ENCODE measurements at places on chromosomes 2 and 18.

DNA sequence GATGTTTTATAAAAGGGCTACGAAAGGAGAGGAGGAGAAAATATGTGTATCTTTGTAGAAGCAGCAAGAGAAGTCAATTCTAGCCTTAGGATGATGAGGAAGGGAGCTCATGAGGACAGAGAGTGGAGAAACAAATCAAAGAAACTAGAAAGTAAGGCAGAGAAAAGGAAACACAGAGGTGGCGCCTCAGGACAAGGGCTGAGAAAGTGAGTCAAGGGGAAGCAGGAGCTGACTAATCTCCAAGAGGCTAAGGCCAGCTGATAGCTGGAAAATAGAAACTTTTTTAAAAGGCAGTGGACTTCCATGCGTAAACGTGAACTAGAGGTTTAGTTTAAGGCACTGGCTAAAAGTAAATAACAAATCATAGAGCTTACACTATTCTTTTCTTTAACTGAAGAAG, 173.3 kb downstream of the ANKRD44 start:
- DNase-seq: no peak

DNA sequence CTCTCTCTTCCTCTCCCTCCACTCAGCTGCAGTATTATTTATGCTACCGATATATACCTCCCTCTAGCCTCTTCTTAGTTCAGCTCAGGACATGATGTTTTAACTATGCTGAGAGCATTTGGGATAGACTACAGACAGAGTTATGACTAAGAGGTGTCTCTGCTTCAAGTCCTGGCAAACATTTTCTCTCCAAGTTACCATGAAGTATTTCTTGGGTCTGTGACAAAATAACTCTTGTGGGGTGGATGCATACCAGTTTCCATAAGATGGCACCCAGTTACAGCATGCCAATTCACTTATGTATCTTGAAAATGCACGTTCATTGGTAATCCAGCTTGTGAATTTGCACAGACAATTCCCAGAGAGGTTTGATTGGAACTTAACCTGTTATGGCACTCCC, 737.6 kb downstream of the SLC4A3 start:
- no peak for DNase-seq

- DNase-seq: no peak
Observed at GRCh38 chr2:69248232-69248631, 138.8 kb downstream of the GFPT1 start.

DNA sequence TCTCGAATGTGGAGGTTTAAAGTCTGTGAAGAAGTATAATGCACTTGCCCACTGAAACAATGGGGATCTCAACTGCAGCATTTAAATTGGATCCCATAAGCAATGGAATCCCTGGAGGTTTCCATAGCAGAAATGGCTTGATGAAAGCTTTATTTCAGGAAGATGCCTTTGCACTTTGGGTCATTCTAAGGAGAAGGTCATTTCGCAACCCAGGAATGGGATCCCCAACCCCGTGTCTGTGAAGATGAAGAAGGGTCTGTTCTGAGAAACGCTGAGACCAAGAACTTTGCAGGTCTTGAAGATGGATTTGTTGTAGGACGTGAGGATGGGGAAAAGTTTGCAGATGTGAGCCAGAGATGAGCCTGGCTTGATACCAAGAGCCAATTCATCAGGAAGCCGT, 1.8 kb upstream of the KCNG3 start:
- DNase-seq: no peak

DNA sequence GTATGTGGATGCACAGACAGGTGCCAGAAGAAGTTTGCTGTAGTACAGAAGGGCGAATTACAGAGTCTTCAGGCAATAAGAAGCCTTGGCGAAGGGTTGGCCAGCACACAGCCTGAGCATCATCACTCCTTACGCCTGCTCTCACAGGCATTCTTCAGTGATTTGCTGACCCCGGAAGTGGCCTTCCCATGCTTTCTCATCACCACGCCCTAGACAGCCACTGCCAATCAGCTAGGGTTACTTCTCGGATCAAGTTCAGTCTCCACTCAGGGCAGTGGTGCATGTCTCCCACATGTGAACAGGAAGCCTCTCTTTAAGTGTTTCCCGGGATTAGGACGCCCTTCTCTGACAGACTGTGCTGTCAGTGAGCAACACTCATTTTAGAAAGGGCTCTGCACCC, 81.8 kb downstream of the C1QL2 start:
- DNase-seq: no peak

DNA sequence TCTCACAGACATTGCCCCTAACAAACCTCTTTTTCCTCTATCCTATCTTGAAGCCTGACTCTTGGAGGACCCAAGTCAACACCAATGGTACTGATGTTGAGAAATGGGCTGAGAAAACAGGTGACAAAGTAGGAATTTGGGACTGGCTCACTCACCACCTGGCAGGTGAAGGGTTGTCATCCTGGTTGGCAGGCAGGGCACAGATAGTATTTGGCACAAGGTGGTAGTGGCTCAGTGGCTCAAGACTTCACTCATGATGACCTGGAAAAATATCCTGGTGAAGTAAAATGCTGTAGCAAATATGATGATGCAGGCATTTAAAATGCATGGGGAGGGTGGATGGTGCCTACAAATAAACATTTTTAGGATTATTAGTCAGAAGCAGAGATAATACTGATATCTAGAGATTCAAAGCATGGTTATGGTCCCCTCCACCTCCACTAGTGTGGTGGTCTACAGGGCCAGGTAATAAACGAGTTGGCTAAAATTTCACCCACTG, 38.0 kb upstream of the GLS start:
- no peak for DNase-seq

DNA sequence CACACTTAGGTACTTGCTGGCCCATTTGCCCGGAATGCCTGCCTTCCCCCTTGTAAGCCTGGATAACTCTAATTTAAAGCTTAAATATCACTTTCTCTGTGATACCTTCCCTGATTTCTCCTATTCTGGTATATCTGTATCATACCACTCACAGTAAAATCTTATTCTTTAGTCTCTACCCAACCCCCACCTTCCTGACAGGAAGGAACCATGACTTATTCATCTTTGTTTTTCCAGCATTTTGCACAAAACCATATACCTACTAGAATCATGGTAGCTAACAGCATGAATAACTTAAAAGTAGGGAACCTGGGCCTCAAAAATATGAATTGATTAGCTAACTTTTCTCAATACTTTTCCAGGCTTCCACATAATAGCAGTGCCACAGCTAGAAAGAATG, 111.5 kb downstream of the GFPT1 start:
- DNase-seq: no peak

DNA sequence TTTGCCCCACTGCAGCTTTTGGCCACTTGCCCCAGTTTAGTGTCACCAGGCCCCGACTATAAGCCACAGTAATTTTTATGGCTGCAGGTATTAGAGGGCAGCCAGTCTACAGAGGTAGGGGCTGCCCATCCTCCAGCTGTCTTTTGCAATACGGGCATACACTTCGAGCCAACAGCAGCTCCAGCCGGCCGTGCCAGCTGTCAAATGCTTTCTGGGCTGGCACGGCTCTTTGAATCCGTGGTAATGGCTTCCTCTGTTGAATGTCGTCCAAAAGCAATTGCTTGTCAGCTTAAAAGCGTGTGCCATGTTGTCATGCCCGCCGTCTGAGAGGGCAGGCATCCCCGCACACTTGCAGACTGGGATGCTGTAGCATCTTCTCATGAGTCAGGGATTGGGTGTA, 41.3 kb downstream of the BCL2L11 start:
- DNase-seq: no peak

GRCh38 chr2:238999291-238999741, 151.4 kb downstream of the TWIST2 start:
- no peak for DNase-seq

DNA sequence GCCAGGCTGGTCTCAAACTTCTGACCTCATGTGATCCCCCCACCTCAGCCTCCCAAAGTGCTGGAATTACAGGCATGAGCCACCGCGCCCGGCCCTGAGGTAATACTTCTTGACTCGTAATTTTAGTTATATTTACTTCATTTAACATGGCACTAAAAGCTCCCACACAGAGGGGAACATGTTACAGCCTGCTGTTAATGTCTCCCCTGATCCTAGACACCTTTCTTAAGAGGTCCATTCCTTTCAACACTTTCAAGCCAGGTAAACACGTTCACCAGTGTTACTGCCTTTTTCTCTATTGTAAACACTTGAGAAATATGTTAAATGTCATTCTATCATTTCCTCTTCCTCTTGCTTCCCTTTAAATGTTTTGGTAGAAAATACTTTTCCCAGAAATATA, 161.4 kb downstream of the METTL4 start:
- no peak for DNase-seq

DNA sequence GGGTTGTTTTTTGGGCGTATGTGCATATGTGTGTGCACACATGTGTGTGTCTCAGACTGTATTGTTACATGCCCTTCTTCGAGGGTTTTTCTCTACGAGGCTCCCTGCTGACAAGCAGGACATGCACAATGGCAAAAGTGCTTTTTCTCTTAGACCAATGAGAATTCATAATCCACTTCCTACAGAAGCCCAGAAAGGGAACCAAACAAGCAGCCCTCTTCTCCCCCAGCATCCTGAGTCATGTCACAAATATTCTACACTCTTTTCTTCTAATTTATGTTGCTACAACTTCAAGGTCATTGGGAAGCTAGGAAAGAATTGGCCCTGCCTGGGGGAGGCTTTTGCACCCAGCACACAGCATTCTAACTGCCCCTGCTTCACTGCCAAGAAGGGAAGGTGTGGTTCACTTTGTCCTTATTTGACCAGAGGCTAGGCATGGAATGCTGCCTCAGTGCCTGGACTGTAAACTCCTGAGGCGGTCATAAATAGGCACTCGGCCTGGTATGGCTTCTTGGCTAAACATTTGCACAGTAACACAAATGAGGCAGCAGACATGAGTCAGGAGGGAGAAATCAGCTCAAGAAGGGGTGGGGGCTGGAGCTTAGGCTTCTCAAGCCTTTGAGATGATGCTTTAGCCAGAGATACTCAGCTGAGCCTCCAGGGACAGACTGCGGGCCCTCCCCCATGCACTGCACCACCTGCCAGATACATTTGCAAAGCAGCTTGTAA, 92.7 kb upstream of the KLF7 start:
- DNase-seq: no peak

- no peak for DNase-seq
Observed at GRCh38 chr2:160275656-160276055, 75.6 kb upstream of the ITGB6 start.

DNA sequence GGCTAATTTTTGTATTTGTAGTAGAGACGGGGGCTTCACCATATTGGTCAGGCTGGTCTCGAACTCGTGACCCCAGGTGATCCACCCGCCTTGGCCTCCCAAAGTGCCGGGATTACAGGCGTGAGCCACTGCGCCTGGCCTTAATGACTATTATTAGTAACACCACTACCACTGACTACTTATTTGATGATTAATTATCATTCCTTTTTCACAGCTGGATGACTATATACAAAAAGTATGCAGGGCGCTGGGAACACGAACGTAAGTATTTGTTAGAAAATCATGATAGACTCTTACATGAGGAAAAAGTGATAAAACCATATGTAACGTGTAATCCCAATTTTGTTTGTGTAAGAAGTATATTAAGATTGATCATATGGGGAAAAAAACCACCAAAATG, 21.6 kb downstream of the DARS1 start:
- no peak for DNase-seq

GRCh38 chr2:45331410-45331786, 279.7 kb downstream of the SRBD1 start:
- DNase-seq: no peak

GRCh38 chr18:58955738-58956137, 91.1 kb downstream of the ZNF532 start:
- DNase-seq: no peak

- DNase-seq: no peak
Observed at GRCh38 chr2:198042189-198042588, 237.8 kb downstream of the PLCL1 start.

DNA sequence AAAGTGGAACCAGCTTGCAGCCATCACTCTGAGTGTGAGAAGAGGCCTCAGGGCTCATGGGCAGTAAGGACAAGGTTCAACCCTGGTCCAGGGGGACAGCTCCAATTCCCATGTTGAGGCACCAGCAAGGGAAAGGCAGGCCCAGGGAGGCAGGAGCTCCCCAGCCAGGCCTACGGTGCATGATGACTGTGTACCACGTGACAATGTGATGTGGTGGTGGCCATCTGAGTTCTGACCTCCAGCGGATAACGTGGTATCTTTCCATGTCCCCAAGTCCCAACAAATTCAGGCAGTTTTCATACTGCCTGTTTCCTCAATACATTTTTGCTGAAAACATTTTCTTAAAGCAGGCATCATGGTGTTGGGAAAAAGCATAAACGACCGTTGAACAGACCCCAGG, 36.1 kb upstream of the COL6A3 start:
- no peak for DNase-seq

DNA sequence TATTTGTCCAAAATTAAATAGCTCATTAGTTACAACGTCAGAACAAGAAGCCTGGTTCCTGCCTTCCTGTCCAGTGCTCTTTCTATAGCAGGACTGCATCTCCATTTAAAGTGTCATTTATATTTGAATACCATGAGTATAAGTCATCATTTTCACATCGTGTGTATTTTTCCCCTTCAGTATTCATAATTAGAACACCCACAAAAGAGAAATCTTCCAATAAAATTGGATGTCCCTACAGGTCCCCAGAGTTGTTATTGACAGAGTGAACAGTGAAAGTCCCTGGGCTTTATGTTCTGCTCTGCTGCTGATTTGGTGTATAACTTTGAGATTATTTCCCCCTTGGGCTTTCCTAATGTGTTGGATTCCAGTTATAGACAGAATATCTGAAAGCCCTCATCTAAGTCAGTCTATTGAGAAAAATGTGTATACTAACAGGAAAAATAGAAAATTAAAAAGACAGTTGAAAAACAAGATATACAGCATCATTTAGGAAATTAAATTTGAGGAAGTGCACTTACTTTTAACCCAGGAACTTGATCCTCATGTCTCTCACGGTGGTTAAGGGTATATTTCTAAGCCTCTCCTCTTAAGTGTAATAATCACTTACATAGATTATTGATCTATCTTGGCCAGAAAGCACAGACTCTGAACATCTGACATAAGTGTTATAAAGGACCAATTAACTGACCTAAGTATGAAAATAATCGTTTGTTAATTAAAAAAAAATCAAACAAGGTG, 15.2 kb upstream of the REV1 start:
- no peak for DNase-seq

- DNase-seq: no peak
Observed at GRCh38 chr2:97731274-97732020, 18.1 kb downstream of the ZAP70 start.

Data from stimulated activated CD8-positive, alpha-beta memory T cell treated with anti-CD3 and anti-CD28 coated beads, Interleukin-15, amount 100 ng/mL, for 24 hours (primary cell).